ENCODE measurements at places on chromosomes 16 and 17.

- no peak for DNase-seq
Observed at GRCh38 chr17:74164446-74165045, 38.9 kb upstream of the RPL38 start.

DNA sequence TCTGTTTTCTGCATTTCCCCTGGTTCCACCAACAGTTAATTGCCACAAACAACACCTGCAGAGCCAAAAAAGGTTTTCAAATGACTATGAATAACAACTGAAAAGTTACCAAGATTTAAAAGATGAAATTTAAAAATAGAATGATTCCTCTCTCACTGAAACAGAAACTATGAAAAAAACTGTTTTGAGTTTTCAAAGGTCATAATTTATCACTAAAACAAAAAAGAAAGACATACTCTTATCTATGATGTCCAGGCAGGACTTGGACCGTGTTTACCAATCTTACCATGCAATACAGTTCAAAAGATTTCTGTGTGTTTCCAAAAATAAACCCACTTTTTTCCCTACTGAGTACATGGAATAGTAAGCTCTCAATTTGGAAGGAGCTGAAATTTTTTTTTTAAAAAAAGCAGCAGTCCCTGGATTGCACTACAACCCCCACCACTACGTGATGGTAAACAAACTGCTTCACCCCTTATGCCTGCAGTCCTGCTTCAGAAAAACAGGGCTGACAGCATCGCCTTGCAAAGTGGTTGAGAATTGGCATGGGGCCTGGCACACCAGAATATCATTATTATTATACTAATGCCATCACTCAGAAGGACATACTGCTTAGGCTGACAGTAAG lies 8.5 kb downstream of the TXNDC11 start:
- DNase-seq: no peak

- DNase-seq: no peak
Observed at GRCh38 chr16:87664792-87665191, 62.5 kb downstream of the JPH3 start.

DNA sequence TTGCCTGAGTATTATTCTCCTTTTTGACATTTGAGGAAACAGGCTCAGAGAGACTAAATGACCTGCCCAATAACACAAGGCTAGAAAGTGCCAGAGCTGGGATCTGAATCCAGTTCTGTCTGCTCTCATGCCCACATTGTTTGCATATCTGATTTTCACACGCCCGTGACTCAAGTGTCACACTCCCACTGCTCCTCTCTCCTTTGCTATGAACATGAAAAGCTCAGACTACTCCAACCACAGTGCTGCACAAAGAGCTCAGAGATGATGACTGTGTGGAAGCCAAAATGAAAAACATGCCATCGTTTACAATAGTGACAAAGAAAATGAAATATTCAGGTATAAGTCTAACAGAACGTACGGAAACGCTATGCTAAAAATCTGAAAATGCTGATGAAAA lies 107.9 kb downstream of the SMG6 start:
- peak; percentile 40 for DNase-seq

DNA sequence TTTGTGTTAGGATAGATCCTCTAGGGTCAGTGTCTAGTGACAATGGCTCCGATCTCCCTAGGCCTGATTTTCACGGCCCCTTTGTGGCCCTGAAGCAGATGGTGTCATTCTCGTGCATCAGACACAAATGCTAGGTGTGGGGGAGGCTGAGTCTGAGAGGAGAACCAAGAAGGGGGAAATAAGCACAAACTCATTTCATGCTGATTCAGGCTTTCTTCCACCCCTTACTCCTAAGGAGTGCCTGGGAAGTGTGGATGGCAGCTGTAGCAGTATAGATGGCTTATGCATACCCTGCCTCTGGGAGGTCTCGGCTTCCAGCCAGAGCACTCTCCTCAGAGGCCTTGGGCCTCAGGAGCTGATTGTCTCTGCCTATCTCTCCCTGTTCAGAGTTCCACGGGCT lies 1.8 kb upstream of the WNK4 start:
- no peak for DNase-seq

GRCh38 chr16:12659871-12660270 lies 143.8 kb downstream of the CPPED1 start:
- no peak for DNase-seq

DNA sequence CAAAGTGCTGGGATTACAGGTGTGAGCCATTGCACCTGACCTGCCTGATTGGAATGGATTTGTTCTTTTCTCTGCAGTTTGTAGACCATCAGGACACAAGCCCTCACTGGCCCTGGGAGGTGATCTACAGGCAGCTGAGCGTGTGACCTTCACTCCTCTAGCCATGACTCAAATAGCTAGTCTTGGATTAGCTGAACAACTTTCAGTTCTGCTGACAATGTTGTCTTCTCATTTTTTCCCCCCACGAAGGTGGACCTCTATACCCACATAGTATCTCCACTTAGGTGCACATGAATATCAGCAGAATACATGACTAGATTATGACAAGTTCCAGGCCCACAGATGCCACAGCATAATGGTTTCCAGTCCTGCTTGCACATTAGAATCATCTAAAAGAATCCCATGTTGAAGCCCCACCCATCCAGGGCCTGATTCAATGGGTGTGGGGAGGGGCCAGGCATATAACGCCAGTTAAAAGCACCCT lies 36.8 kb downstream of the HS3ST3B1 start:
- DNase-seq: peak; percentile 55

GRCh38 chr17:72590882-72591281 lies 470.1 kb downstream of the SOX9 start:
- DNase-seq: no peak

- DNase-seq: no peak
Observed at GRCh38 chr16:51753467-51754127, 602.5 kb upstream of the SALL1 start.

DNA sequence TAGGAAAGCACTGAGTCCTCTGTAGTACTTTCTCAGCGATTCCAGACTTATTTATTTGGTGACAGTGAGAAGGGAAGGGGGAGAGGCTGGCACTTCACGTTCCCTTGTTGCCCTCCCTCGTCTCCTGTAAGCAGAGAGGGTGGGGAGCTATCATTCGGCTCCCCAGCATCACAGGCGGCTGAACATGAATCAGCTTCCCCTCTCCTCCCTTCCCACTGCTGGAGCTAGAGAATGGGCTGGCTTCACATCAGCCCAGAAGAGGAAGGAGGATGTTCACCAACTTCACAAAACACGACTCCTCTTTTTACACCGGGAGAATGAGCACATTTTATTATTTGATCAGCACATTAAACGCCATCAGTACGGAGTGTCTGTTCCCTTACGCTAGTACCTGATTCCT lies 6.7 kb upstream of the CMIP start:
- DNase-seq: no peak

GRCh38 chr17:40443196-40443987 lies at the start of gene IGFBP4:
Gene IGFBP4 (plus strand): TSS chr17:40443450. CDS start chr17:40443736, 286 bp downstream.
- no peak for DNase-seq

GRCh38 chr17:65544672-65545071 lies 16.8 kb downstream of the AXIN2 start:
- DNase-seq: no peak

DNA sequence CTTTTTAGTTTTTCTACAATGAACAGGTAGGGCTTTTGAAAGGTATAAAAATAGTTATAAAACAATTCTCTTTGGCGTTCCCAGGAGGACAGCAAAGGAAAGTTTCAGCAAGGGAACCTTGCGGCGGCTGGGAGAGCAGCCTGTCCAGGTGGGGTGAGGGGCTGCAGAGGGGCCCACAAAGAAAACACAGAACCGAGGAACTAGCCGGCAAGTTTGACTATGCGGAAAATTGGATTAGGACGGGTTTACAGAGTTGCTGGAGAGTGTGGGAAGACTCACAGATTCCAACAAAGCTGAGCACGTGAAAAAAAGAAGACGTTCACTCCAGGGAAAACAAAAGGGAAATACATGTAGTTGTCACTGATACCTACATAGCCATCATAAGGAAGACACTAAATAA lies 40.2 kb upstream of the METTL16 start:
- no peak for DNase-seq

- no peak for DNase-seq
Observed at GRCh38 chr16:4404967-4405696, 11.3 kb downstream of the CORO7 start.

- no peak for DNase-seq
Observed at GRCh38 chr16:15855704-15856003, 1.2 kb downstream of the MYH11 start.

DNA sequence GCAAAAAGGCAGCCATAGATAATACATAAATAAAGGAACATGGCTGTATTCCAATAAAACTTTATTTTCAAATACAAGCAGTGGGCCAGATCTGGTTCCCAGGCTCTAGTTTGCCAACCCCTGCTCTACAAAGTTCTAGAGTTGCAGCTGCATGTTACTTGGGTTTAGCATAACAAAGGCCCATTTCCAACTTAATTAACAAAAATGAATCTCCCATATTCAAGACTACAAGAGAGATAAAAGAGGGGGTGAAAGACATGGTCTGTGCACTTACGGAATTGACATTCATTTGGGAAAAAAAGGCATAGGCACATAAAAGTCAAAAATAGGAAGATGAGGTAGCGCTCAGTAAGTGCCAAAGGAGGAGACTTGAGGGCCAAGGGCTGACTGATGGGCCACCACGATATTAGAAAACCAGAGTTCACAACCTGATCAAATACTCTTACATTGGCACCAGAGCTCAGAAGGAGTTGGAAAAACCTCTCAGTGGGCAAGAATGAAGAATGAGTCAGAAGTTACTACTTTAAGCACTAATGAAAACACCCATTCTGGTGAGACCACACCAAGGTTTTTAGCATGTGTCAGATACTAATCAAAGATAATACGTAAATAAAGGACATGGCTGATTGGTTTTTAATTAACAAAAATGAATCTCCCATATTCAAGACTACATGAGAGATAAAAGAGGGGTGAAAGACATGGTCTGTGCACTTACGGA lies 164.0 kb downstream of the VPS53 start:
- no peak for DNase-seq

DNA sequence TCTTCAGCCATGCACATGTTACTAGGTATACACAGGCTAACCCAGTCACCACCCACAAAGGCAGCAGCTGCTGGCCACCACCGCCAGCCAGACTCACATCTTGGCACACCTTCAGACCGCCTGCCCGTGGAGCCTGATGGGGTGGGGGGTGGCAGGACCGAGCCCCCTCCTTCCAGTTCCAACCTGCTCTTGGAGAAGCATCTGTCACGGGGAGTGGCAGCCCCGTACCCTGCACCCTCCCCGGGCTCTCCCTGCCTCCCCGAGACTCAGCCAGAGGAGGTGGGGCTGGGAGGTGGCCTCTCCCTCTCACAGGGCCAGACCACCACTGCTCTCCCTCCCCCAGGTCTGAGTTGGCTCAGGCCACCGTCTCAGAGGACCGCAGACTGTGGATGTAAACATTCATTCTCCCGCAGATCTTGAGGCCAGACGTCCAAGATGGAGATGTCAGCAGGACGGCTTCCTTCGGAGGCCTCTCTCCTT lies 11.3 kb upstream of the RBFOX3 start:
- DNase-seq: no peak
